Stimulated activated CD8-positive, alpha-beta memory T cell treated with anti-CD3 and anti-CD28 coated beads, Interleukin-4, amount 100 ng/mL, for 1 hour (primary cell): ENCODE measurements at places on chromosomes 1 and 21.

DNA sequence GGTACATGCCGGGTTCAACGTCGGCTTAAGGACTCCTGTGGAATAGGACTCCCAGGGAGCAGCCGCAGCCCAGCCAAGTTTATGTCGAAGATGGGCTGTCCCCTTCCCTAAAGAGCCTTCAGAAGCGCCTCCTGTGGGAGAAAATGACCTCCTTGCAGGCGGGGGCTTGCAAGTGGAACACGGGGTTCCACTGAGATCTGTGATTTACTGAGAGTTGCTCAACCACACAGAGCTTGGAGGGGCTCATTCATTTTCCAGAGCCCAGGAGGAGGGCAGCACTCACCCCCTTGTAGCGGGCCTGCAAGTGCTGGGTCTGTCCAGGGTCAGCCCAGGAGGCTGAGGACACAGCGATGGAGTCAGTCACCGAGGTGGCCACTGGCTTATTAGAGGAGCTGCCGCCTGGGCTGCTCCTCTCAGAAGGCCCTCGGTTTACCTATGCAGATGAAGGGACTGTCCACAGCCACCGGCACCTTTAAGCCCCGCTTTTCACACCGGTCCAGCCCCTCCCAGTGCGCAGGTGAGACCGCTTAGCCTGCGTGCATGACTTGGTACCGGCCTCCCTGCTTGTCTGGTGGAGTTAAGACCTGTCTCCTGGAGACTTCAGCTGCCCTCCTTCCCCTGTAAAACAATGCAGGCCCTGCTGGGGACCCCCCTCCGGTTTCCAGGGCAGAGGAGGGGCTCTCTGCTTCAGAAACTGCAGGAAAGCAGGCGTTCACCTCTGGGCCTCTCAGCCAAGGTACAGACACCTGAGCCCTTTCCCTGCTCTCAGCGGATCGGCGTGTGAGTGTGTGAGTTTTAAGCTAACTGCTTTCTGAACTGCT lies 57.5 kb downstream of the ATP5PO start:
- no peak for DNase-seq

GRCh38 chr1:175935166-175935565 lies 191.8 kb upstream of the TNR start:
- DNase-seq, result no peak

GRCh38 chr1:56442290-56442877 lies 137.0 kb downstream of the PLPP3 start:
- no peak for DNase-seq

DNA sequence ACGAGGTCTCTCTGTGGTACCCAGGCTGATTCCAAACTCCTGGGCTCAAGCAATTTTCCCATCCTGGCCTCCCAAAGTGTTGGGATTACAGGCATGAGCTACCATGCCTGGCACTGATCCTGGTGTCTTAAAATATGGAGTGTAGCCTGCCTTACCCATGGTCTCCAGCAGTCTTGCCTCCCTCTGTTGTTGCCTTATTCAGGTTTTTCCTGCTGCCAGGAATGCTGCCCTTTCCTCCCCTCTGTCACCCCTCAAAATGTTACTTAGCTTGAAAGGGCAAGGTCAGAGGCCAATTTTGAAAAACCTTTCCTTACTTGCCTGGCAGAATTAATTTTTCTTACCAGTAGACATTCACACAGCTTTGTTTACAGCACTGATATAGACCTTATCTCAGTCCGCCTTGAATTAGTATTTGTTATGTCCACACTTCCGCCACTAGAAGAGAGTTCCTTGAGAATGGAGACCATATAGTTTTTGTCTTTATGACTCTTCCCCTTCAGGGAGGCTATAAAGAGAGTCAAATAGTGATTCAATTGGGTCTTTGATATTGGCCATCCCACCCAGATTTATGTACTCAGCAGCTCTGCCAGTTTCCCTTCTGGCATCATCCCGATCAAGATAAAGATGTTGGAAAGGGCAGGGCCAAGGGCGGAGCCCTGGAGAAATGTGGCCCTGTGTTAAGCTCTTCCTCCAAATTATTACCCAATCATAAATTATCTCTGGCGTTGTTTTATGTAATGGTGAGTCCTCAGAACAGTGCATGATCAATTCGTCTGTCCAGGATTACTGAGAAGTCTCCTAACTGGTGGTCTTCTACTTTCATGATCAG lies 38.8 kb downstream of the C1orf21 start:
- DNase-seq, result no peak

GRCh38 chr1:178966312-178966711 lies 59.4 kb upstream of the FAM20B start:
- DNase-seq, result no peak

GRCh38 chr21:16912075-16912474 lies 600.8 kb upstream of the CXADR start:
- DNase-seq, result no peak

DNA sequence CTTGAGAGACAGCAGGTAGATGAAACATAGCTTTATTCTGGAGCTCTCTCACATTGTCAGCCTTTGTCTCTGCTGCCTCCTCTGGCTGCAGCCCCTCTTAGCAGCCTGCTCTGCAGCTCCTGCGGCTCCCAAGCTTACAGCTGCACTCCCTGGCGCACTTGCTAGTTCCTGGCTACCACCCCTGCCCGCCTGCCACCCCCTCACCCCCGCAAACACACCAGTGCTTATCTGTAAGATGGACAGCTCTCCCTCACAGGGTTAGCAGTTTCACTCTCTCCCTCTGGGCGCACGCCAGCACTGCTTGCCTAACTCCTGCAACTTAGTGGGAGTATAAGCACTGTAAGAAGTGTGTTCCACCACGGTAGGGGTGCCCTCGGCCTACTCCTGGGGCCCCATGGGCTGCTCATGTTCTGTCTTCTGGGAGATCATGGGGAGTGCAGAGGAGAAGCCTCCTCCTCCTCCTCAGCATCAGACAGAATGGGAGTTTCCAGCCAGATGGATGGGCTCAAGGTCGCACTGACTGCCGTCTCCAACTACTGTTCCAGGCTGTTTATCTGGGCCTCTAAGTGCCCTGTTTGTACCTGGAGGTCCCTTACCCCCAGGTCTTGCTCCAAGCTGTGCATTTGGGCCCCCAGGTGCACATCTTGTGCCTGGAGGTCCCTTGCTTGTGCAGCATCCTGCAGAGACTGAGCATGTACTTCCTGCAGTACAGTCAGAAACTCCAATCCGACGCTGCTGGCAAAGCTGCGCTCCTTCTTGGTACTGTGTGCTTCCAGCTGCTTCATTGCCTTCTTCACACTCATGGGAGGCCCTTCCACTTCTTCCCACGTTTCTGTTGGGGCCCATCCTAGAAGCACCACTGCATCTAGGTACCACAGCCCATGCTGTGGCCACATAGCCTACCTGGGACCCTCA lies 1388.1 kb downstream of the AMY1C start:
- no peak for DNase-seq

GRCh38 chr1:44068442-44068921 lies 37.2 kb upstream of the SLC6A9 start:
- no peak for DNase-seq

DNA sequence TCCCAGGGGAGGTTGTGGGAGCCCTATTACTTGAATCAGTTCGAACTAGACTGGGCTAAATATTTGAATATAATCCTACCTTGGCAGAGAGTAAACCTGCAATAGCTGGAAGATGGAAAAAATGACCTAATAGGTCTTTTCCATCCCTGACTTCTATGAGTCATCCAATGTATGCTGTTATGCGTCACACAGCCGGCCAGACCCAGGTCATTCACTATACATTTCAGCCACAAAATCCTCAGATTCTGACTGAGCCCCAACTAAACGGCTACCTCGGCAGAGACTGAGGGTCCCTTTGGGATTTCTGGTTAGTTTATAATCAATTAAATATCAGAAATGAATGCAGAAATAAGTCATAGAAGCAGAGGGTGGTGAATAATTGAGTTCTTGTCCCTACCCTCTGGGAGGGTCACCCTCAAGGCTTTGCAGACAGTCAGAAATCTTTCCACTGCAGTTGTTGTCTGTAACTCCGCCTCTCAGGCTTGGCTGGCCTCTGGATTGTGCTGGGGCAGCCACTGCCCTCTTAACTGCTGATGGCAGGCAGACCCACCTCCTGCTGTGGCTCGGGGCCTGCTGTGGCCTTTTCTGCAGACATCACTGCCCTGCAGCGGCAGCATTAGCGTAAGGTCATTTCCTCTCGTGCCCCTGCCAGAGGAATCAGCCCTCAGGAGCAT lies 240.5 kb downstream of the TGFB2 start:
- no peak for DNase-seq

- DNase-seq, result no peak
Observed at GRCh38 chr1:106755682-106756406, 300.6 kb upstream of the PRMT6 start.
